Posterior vena cava (tissue), 2 donors: ENCODE measurements at places on chromosomes 6 and 20.

DNA sequence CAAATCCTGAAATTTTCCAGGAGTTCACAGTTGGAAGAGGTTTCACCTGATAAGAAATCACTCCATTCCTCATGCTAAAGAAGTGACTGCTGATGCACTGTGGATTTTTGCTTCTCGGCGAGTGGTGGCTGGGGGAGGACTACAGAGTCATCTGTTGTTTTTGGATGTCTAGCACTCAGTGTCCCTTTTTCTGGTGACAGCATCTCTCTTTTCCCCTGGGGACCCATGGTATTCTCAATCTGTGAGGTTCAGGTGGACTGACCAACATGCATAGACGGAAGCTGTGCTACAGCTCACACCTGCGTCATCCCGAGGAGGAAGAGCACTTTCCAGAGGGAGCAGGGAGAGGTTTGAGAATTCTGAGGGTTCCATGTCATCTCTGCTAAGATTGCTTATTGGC, 42.7 kb upstream of the ZNF831 start:
- DNase-seq: no peak

DNA sequence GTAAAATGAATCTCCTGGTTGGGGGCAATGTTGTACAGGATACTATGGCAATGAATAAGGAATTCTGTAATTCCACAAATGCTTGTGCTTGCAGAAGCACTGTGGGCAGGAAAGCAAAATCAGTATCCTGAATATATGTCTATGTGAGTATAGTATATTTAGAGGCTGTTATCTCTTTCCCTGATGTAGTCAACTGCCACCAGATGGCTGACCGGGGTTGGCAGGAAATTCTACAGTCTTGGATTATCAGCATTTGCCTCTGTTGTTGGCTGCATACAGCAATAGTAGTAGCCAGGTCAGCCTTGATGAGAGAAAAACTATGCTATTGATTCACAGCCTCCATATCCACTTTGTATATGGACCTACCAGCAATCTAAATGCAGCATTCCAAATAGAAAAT, 425.1 kb upstream of the JAG1 start:
- no peak for DNase-seq

- no peak for DNase-seq
Measured at GRCh38 chr6:144294016-144294415, 8.9 kb downstream of the UTRN start.

GRCh38 chr6:168419569-168419968, 21.4 kb upstream of the SMOC2 start:
- no peak for DNase-seq

DNA sequence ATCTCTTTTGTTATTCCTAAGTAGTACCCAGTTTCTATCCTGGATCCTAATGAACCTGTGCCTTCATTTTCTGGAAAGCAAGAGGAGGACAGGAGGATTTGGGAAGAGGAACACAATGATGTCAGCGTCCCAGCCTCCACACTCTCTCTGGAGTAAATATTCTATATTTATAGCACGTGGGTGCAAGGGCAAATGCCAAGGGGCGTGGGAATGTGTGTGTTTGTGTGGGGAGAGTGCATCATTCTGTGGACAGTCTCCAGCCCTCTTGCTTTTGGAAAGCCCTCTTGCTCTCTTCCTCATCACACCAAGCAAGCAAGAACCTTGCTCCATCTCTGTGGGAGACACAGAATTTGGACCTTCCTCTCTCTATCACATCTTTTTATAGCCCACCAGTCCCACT, 103.2 kb upstream of the EMILIN3 start:
- DNase-seq: no peak

GRCh38 chr6:129766959-129767728, 57.2 kb upstream of the ARHGAP18 start:
- DNase-seq: peak; percentile 80

GRCh38 chr6:56025795-56026194, 150.4 kb upstream of the BMP5 start:
- no peak for DNase-seq
